ENCODE measurements at places on chromosomes 3 and 15. TPM values are rescaled to one million over a fixed set of nuclear protein-coding genes. Genes with fewer than 3 reads are reported as not detected.
A peak's percentile ranks its signal among the peaks of the same experiment; 100 is the strongest.

DNA sequence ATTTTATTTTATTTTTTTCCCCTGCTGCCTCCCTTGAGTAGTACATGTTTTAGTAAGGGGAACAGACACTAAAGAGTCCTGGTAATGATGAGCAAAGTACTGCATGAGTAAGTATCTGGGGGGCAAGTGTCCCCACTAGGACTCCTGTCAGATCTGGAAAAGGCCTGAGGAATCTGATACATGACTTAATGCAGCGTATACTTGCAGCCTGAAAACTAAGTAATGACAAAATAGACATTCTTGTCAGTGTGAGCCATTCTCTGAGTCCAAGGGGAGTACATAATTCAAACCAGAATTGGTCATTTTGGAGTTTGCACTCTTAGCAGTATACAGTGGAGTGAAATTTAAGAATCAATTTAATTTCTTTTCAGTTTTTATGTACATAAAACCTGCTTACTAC is 27.5 kb downstream of the NXPE3 start:
- no peak for DNase-seq

DNA sequence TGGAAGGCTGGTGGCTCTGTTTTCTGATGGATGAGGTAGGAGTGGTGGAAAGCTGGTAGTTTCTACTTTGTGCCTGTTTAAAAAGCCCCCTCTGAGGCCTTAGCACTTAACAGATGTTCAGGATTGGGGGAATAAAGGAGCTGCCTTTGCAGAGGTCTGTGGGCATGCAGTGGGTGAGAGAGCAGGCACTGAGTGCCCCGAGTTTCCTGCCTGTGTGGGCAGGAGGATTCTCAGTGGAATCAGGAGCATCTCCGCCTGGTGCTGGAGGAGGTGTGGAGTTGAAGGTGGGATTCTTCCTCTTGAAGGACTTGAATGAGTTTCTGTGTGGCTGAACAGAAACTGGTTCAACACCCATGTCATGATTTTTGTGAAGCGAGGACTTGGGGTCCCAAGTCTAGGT is 74.3 kb downstream of the IGF1R start:
- no peak for DNase-seq

DNA sequence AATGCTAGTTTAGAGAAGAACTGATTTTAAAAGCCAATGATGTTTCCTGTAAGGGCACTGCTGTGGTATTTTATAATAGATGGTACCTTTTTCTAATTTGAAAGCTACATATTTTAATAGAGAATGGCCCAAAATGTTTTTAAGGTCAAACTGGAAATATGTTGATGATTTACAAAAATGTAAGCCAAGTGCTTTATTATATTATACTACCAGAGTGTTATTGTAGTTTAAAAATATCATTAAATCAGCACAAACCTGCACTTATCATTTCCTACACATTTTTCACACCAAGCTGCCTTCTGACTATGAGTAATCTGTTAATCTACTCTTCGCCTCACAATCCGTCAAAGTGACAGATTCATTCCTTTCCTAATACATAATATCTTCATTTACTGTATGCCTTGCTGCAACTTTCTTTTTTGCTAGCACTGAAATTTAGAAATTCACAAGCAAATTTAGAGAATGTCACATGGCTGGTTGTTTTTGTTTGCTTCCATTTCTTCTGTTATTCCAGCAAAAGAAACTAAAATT is 126.4 kb upstream of the FAM3D start:
- DNase-seq, result no peak

- DNase-seq, result no peak
Measured at GRCh38 chr15:35696767-35697231, 150.8 kb upstream of the DPH6 start.

DNA sequence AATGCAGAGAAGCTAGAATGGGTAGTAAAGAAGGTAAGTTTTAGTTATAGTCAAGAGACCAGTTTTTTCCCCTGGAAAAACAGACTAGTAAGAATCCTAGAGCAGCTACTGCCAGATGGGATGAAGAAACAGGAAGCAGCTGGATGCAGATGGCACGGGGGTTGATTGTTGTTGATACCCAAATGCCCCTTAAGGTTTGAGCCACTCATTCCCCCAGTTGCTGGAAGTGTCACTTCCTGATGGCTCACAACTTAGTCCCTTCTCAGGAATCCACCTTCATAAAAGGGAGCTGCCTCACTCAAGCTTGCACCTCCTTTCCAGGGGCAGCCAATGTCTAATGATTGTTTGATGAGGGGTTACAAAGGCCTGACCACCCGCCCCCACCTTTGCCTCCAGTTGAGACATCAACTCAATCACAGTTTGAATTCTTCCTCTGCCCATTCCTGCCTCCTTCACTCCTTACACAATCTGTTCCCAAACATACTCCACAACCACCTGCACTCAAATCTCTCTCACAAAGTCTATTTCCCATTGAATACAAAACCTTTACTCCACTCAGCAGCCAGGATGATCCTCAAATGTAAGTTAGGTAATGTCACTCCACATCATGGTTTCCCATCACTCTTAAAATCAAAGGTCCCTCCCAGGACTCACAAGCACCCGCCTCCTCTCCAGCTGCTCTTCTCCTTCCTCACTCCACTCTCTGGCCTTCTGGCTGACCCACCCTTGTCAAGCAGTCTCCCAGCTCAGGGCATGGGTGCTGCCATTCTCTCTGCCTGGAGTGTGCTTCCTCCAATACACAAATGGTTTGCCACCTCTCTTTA is 450.1 kb upstream of the THBS1 start:
- no peak for DNase-seq

- no peak for DNase-seq
Measured at GRCh38 chr3:156188757-156189156, 68.4 kb downstream of the KCNAB1 start.

GRCh38 chr15:74196175-74196574 is 6.4 kb downstream of the STRA6 start:
- DNase-seq, result no peak

- DNase-seq, result no peak
Measured at GRCh38 chr3:116339441-116340028, 105.8 kb downstream of the LSAMP start.

GRCh38 chr15:39095218-39095879 is 485.5 kb upstream of the THBS1 start:
- DNase-seq, result no peak

DNA sequence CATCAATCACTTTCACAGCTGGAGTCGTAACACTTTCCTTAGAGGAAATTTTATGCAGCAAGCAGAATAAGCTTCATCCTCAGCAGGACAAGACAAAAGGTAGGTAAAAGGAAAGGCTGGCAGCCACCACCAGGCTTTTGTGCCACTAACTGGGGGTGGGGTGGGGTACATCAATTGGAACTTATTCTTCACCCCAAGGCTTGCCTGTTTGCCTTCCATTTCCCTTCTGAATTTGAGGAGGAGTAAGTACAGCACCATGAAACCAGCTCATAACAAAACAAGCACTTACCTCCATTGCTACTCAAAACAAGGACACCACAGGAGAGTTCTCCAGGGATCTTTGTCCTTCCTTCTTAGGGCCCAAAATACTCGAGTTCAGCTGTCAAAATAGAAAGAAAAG is 296.8 kb downstream of the ARRDC4 start:
- DNase-seq, result no peak

DNA sequence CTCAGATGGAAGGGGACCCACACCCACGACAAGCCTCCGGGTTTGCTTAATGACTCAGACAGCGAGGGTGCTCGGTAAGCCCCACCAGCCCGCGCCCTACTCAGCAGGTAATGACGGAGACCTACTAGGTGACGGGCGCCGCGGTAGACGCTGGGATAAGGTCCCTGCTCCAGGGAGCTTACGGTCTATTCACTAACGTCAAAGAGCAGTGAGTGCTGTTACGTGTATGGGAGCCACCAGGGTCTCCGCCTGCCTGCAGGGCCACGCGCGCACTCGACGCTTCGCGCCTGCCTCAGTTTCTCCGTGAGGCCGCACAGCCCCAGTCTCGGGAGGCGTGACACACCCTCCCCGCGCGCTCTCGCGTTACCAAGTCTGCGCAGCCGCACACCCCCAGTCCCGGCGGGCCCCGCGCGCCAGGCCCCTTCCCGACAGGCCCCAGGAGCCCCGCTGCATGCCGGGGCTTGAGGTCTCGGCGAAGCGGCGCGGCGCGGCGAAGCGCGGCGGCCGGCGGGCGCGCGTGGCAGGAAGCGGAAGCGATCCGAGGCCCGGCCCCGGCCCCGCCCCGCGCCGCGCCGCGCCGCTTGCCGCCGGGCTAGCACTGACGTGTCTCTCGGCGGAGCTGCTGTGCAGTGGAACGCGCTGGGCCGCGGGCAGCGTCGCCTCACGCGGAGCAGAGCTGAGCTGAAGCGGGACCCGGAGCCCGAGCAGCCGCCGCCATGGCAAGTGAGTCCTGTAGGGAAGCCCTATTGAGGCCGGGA is at the start of gene SEC61A1:
TSS of gene SEC61A1 (plus strand) at position 601 of the 758 bp plus-strand sequence. CDS start at position 717, 116 bp downstream.
- peak; percentile 86 for DNase-seq

DNA sequence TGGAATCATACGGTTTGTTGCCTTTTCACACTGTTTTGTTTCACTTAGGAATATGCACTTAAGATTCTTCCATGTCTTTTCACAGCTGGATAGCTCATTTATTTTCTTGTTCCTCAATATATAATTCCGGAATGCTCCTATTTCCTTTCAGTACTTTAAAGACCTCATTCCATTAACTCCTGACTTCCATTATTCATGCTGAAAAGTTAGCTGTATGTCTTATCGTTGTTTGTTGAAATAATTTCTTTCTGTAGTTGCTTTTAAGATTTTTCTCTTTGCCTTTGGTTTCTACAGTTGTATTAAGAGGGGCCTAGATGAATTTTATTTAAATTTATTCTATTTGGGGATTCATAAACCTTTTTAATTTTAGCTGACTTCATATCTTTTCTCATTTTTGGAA is 122.2 kb downstream of the ANXA2 start:
- DNase-seq, result no peak

DNA sequence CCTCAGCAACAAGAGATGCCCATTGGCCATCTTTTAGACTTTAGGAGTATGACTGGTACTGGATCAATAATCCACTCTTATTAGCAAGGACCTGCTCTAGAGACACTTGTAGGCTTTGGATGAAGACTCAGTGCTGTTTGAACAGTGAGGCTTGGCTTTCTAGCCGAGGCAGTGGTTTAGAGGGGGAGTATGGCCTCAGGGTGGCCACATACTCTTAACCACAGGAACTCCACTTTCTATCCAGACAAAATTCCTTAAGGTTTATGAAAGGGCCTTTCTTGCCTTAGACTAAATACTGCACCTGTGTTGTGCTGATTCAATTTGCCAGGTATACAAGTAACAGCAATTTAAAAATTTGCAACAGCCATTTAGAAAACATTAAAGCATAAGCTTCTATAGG is 1046.3 kb downstream of the DIPK2A start:
- DNase-seq, result no peak

DNA sequence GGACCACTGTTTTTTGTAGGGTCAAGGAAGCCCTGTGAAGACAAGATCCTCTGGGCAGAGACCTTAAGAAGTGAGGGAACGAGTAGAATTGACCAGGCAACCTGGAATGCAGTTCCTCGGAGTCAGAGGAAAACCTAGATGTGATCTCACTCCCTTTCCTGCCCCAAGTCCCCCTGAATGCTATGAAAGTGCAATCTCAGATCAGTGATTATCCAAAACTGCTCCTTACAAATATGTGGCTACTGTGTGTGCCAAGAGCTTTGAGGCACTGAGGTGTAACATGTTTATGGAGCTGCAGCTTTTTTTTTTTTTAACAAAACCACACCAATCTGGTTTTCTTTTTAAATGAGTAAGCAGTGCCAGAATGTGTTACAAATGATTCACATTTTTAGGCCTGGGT is 35.8 kb downstream of the THSD4 start:
- no peak for DNase-seq

DNA sequence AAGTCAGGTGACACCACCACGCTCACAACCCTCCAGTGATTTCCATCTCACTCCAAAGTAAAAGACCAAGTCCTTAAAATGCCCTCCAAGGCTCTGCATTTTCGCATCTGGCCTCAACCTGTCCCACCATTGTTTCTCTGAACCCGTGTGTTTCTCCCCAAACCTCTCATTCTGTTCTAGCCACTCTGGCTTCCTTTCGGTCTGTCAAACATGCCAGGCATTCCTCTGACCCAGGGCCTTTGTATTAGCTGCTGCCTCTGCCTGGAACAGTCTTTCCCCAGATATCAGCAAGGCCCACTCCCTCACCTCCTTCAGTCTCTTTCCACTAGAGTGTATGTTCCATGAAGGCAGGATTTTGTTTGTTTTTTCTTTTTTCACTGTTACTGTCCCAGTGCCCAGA is 16.0 kb downstream of the MAP2K5 start:
- no peak for DNase-seq

GRCh38 chr15:94561036-94561689 is 329.8 kb downstream of the MCTP2 start:
- no peak for DNase-seq

- DNase-seq, result no peak
Measured at GRCh38 chr3:138296639-138297038, 33.0 kb downstream of the NME9 start.

GRCh38 chr3:182914341-182914740 is 66.0 kb downstream of the DCUN1D1 start:
- DNase-seq, result no peak

GRCh38 chr3:74426571-74426970 is 187.9 kb downstream of the CNTN3 start:
- DNase-seq, result no peak

GRCh38 chr15:72179950-72180581 is 17.5 kb downstream of the GRAMD2A start:
- DNase-seq, result no peak

GRCh38 chr3:122406198-122406597 is 9.7 kb downstream of the WDR5B start:
- no peak for DNase-seq

DNA sequence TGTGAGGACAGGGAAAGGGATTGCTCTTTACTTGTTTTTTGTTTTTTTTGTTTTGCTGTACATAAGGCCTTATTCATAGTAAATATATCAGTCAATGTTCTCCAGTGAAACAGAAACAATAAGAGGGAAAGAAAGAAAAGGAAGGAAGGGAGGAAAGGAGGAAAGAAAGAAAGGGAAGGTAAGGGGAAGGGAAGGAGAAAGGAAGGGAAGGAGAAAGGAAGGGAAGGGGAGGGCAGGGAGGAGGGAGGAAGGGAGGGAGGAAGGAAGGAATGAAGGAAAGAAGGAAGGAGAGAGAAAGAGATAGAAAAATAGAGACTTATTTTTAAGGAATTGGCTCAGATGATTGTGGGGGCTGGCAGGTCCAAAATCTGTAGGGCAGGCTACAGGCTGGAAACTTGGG is 37.2 kb downstream of the TIMP4 start:
- DNase-seq, result no peak

DNA sequence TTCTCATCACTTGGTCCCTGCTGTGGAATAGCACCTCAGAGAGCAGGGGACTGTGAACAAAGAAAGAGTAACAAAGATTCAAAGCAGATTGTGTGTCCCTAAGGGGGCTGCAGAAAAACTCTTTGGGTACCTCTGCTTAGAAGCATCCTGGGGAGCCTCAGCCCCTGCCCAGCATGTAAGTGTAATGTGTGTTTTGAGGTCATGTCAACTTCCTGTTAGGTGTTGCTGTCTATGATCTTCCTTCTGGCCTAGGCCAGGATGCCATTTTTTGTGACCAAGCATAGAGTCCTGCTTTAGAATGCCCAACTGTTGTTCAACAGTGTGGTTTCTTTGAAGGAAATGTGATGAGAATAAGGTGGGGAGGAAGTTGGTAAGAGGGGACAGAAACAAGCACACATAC is 77.1 kb upstream of the BCL6 start:
- DNase-seq, result no peak

The STAB1 gene
- 258 TPM for total RNA-seq

The IL17RD gene
- total RNA-seq, result 13.8 TPM

The TRIM42 gene
- not detected for total RNA-seq

The PLS1 gene
- 0.66 TPM for total RNA-seq

The WWTR1 gene
- 86.5 TPM for total RNA-seq
